ENCODE measurements at places on chromosomes 7 and 10. TPM values are rescaled to one million over a fixed set of nuclear protein-coding genes. Genes with fewer than 3 reads are reported as not detected.

DNA sequence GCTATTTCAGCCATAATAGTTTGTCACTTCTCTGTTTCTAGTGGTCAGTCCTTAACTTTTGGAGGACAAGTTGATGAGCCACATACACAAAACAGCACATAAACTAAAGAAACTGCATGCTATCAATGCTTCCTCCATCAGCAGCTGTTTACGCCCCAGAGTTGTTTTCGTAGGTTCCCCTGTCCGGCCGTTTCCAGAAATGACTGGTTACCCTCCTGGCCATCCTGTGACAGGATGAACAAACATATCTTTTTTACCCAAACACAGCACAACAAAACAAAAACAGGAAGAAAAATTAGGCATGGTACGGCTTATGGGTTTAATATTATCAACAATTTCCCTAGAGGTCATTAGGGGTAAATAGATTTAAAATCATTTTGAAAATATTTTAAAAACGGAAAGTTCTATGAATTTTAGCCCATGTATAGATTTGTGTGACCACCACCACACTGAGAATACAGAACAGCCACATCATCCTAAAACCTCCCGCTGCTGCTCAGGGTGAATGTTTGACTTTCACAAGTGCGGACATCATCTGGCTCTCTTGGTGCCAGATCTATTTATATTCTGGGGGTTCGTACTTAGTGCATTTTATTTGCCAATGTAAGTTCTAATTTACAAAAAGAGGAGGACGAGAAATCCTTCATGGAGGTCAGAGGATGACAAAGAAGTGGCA is 74.8 kb downstream of the HIPK2 start:
- DNase-seq, result no peak

- no peak for DNase-seq
Measured at GRCh38 chr7:2838451-2838850, 5.7 kb downstream of the GNA12 start.

DNA sequence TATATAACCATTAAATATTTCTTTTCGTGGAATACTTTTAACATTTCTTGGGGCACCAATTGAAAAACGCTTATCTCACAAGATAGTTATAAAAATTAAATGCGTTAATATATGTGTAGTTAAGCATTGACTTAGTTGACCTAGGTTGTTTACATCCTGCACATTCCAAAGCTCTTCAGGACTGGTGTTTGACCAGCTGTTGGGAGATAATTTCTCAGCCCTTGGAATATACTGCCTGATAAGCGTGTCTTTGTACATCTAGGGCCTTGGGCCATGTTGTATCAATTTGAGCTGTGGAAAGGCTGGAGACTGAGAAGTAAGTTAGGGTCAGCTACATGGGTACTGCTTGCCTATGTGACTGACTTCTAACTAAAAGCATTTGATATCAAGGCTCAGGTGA is 90.0 kb upstream of the AOAH start:
- no peak for DNase-seq

- peak; percentile 37 for DNase-seq
Measured at GRCh38 chr10:132910186-132910880, 32.0 kb downstream of the CFAP46 start.

Gene SSC4D
- 0.41 TPM for total RNA-seq

Gene CYP2C8
- total RNA-seq, result 0.31 TPM

All from tongue (tissue), 3 donors.